H4 (cell line): ENCODE measurements at places on chromosomes 5 and 9. TPM values are rescaled to one million over a fixed set of nuclear protein-coding genes. Genes with fewer than 3 reads are reported as not detected.

The G3BP1 gene
- total RNA-seq, result 113 and 129 TPM in 2 replicates

The SMIM33 gene
- not detected in 2 replicates for total RNA-seq

The ZSWIM6 gene
- 3.8 and 7.0 TPM in 2 replicates for total RNA-seq

The BHMT gene
- total RNA-seq, result not detected in 2 replicates

The NUTM2F gene
- total RNA-seq, result not detected in 2 replicates

The IL33 gene
- total RNA-seq, result not detected in 2 replicates

The CCDC107 gene
- total RNA-seq, result 6.3 and 7.9 TPM in 2 replicates

The GRIN3A gene
- 0.04 TPM in 1 of 2 replicates, not detected in the other for total RNA-seq

The GFPT2 gene
- total RNA-seq, result 16.4 and 18.8 TPM in 2 replicates

The GMCL2 gene
- total RNA-seq, result not detected in 2 replicates

The GPX3 gene
- total RNA-seq, result 338 and 380 TPM in 2 replicates

The DND1 gene
- total RNA-seq, result 0.37 TPM in 1 of 2 replicates, not detected in the other

The BARX1 gene
- total RNA-seq, result not detected in 2 replicates

The WDR38 gene
- not detected in 2 replicates for total RNA-seq

The PDCD1LG2 gene
- total RNA-seq, result 1.9 TPM in 1 of 2 replicates, not detected in the other

The GNG10 gene
- 134 and 146 TPM in 2 replicates for total RNA-seq

The CTXN3 gene
- not detected in 2 replicates for total RNA-seq

The HMHB1 gene
- not detected in 2 replicates for total RNA-seq

The ZNG1F gene
- total RNA-seq, result 2.7 and 14.8 TPM in 2 replicates

The PLPP7 gene
- 0.19 TPM in 1 of 2 replicates, not detected in the other for total RNA-seq

The LTC4S gene
- not detected in 2 replicates for total RNA-seq

The SLC6A3 gene
- total RNA-seq, result not detected in 2 replicates

The F2RL2 gene
- total RNA-seq, result 88.7 and 93.9 TPM in 2 replicates

The IFNK gene
- total RNA-seq, result not detected in 2 replicates

The FBN2 gene
- 7.6 and 8.8 TPM in 2 replicates for total RNA-seq

The PCDHGA7 gene
- total RNA-seq, result 0.27 and 0.29 TPM in 2 replicates

The HSD17B4 gene
- total RNA-seq, result 319 and 381 TPM in 2 replicates

The HACD4 gene
- total RNA-seq, result not detected in 2 replicates

The C5 gene
- total RNA-seq, result 3.6 and 4.5 TPM in 2 replicates

The TICAM2 gene
- 0.16 and 4.5 TPM in 2 replicates for total RNA-seq

The GABRA1 gene
- total RNA-seq, result 0.62 and 2.4 TPM in 2 replicates

The HRCT1 gene
- total RNA-seq, result 0.41 TPM in 1 of 2 replicates, not detected in the other

The PNPLA7 gene
- total RNA-seq, result 0.14 TPM in 1 of 2 replicates, not detected in the other

The DUSP1 gene
- total RNA-seq, result 15.8 and 18.5 TPM in 2 replicates
